Upper lobe of left lung (tissue), 6 donors: ENCODE measurements at places on chromosomes 5 and 9.

DNA sequence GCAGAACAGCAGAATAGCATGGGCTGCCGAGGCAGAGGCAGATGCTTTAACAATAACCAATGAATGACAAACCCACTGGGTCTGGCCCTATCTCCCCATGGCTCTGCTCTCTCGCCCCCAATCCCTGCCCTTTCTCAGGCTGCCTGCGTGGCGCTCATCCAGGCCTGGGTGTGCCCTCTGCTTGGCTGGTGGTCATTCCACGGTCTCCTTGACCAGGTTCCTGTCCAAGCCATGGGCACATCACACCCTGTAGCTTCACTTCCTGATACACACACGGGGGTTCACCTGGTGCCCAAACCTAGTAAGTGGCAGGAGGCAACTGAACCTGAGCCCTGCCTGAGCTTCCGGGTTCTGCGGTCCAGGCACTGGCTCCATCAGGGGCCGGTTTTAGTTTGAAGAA, 87.6 kb downstream of the DAP start:
- DNase-seq, result no peak

GRCh38 chr9:28121366-28121765, 548.1 kb upstream of the C9orf72 start:
- DNase-seq, result no peak

DNA sequence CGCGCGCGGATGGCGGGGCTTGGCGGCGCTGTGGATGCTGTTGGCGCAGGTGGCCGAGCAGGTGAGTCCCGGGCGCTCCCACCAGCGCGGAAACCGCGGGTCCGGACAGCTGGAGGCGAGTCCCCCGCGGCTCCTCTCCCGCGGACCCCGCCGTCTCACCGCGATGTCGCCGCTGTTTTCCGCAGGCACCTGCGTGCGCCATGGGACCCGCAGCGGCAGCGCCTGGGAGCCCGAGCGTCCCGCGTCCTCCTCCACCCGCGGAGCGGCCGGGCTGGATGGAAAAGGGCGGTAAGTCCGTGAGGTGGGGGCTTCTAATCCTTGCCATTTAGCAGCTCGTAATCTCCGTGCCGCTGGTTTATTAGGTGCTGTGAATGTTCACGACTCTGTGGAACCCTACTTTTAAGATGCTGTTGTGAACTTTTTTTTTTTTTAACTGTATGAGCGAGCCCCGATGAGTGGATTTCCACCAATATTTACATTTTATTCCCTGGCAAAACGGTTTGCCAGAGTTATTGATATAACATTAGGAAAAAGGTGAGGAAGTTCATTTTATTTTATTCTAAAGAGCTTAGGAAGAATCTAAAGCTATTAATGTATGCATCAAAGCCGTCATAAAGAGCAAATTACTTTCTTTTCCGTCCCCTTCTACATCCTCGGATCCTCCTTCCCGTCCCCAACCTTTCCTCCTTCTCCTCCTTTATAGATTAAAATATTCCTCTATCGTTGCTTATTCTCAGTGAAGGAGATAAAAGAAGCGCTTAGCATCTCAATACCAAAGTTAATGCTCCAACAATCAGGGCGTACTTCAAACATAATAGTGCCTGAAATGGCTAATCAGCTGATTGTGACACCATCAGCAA, 579 bp downstream of the ADAMTS16 start:
- peak; percentile 85 for DNase-seq

GRCh38 chr5:173235499-173236394, 741 bp upstream of the NKX2-5 start:
- peak; percentile 55 for DNase-seq

DNA sequence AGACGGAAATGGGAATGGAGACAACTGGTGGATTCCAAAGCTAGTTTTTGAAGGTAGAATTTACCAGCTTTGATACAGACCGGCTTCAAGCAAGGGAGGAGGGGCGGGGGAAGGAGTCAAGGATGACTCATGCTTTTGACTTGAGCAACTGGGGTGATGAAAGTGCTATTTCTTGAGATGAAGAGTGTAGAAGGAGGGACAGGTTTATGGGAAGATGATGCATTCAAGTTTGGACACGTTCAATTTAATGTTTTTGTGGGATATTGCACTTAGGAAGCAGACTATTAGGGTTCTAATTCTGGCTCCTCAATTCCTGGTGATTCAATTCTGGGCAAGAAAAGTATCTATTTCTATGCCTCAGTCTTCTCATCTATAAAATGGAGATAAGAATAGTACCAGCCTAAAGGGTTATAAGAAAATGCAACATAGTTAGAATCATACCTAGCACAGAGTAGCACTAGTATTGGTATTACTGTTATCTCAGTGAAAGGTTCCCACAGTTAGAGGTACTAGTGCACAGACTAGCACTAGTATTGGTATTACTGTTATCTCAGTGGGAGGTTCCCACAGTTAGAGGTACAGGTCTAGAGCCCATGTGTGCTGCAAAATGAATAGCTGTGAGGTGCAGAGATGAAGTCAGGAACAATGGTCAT, 4.6 kb downstream of the NIPAL4 start:
- no peak for DNase-seq

- no peak for DNase-seq
These were observed 89.2 kb upstream of the IL33 start for GRCh38 chr9:6126377-6126776.

- DNase-seq, result no peak
These were observed 447.6 kb downstream of the GADD45G start for GRCh38 chr9:90052366-90052765.

DNA sequence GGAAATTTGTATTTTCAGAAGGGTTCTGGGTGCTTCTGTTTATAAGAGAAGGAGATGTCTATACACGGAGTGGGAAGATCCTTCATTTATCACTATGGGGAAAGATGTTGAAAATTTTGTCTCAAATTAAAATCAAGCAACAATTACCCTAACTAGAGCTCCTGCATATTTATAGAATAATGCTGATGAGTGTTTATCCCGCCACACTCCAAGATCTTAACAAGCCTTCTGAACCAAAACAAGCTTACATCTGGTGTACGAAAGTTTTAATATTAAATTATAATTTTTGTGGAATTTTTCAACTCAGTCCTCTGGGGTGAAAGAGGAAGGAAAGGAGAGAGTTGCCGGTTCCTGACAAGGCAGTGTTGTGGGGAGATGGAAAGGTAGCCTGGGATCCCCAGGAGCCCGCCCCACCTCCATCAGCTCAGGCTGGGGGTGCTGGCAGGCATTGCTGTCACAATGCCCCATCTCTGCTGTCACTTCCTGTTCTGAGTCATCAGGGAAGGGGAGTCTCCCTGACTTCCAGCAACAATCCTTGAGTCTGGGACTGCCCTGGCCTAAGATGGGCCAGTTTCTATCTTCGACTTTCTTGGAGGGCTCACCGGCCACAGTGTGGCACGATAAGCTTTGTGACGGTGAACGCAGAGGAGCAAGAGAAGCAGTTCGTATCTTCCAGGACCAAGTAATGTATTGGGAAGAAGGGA, 64.5 kb downstream of the ERAP1 start:
- DNase-seq, result peak; percentile 30

GRCh38 chr5:96329886-96330529, 103.0 kb downstream of the PCSK1 start:
- DNase-seq, result no peak

GRCh38 chr9:6488395-6488794, 75.4 kb downstream of the UHRF2 start:
- DNase-seq, result no peak

GRCh38 chr5:180053061-180053602, 18.4 kb downstream of the RNF130 start:
- DNase-seq, result no peak

DNA sequence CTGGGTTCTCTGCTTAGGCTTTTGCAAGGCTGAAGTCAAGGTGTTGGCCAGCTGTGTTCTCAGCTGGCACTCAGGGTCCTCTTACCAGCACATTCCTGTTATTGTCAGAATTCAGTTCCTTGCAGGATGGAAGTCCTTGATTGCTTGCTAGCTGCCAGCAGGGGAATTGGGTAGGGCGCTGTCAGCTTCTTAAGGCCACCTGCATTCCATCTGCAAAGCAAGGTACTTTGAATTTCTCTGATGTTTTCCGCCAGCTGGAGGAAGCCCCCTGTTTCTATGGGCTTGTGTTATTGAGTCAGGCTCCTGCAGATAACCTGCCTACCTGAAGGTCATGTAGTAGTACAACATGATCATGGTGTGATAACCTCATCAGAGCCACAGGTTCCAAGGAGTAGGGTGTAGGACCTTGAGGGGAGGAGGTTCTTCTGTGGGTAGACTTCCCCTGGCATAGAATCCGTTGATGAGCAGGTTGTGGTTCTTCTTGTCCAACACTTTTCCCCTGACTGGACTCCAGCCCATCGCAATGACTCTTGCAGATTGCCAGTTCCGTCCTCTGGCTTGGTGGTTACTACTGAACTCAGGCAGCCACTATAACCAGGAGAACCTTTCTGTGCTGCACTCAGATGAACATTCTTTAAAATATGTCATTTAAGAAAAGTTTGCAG, 6.8 kb downstream of the TENT4A start:
- no peak for DNase-seq

DNA sequence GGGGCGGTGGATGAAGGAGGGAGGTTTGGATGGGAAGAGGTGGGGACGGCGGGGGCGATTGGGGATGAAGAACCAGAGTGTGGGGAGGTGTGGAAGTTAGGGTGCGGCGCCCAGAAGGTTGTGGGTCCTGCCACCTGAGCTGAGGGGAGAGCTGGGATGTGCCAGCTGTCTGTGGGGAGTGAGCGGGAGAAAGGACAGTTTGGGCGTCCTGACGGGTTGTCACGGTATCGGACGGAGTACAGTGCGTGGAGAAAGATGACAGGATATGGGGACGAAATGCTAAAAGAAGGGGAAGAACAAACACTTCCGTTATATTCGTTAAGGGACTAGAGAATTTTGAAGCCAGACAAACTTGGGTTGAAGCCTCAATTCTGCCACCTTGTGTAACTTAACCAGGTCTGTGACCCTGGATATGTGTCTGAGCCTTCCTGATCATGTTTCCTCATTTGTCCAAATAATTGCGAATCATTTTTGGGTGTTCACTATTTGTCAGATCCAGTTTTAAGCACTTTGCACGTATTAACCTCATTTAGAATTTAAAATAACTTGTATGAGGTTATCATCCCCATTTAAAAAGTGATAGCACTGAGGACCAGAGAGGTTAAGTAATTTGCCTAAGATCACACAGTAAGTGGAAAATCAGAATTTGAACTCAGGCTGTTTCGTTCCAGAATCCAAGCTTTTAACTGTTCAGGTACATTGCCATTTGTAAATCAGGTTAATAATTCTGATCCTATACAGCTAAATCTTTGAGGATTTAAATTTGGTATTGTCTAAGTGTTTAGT, 689 bp downstream of the CNTRL start:
- DNase-seq, result no peak

GRCh38 chr9:68523367-68523936, 17.2 kb downstream of the TMEM252 start:
- no peak for DNase-seq

DNA sequence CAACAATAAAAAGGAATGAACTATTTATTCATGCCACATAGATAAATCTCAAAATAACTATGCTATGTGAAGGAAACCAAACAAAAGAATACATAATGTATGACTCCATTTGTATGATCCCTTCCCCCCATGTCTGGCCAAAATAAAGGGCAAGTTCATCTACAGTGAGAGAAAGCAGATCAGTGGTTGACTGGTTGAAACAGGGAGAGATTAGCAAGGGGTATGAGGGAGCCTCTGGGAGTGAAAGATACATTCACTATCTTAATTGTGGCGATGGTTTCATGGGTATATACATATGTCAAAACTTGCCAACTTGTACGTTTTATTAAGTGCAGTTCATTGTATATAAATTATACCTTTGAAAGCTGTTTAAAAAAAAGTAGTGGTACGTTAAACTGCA, 4.8 kb downstream of the PSMD5 start:
- DNase-seq, result no peak

DNA sequence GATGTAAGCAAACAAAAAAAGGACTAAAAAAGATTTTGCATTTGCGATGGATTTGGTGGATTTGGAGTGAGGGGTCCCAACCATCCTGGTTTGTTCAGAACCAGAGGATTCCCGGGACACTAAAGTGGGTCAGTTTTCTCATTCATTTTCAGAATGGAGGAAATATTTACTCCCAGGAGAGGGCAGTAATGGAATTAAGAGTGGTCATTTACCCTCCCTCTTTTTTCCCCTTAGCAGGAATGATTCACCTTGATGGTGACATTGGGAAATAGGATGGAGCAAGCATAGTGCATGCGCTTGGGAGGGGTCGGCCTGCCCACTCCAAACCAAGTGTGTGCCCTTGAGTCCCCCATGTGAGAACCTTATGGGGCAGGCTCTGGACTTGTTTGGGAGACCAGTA, 164.2 kb upstream of the PUM3 start:
- no peak for DNase-seq

- peak; percentile 15 for DNase-seq
These were observed 555 bp downstream of the CFAP95 start for GRCh38 chr9:69820955-69821788.

DNA sequence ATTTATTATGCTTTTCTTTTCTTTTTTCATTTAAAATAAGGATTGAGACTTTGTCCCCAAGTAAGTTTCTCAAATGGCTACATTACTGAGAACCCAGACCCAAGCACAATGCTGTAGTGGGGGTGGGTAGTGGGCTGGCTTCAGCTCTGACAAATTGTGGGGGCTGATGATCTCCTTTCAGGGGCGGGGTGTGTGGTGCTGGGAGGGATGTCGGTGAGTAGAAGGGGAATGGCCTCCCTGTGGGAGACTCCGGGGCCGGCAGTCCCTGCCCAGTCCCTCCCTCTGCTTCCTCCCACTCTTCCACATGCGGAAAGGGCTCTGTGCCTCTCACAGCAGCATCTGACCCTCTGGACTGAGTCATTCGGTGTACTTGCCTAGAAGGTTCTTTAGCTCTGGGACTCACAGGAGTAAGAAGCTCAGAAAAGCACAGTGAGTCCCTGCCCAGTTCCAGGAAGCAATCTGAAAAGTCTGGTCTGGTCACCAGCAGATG, 14.3 kb downstream of the CD180 start:
- peak; percentile 76 for DNase-seq

GRCh38 chr9:72383978-72384709, 19.1 kb upstream of the ZFAND5 start:
- no peak for DNase-seq

DNA sequence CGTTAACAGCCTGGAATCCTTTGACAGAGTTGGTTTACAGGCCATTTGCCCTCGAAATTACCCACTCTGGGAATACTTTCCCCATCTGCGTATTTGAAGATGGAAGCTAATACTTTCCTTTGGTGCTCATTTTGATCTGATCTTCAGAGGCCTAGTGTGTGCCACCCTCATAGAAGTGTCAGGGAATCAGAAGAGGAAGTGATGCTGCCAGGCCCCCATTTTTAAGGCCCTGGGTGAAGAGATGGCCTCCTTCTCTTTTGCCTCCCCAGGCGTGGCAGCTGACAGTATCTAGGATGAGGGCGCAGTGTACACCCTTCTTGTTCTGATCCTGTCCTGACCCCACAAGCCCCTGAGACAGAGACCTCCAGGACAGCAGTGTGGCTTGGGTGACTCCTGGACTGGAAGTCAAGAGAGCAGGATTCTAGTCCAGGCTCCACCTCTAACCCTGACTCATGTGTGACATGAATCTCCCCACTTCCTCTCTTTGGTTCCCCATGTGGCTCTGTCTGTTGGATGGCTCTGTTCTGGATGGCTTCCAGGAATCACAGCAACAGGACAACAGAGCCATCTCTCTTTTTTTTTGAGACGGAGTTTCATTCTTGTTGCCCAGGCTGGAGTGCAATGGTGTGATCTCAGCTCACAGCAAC, 27.8 kb downstream of the CSF1R start:
- no peak for DNase-seq

- no peak for DNase-seq
These were observed 248.8 kb downstream of the MRPS30 start for GRCh38 chr5:45057564-45057963.

GRCh38 chr5:139634541-139634940, 13.6 kb upstream of the CXXC5 start:
- DNase-seq, result no peak

GRCh38 chr5:144742361-144742760, 571.7 kb downstream of the KCTD16 start:
- DNase-seq, result no peak
